ENCODE measurements at places on chromosomes 16 and 17.

DNA sequence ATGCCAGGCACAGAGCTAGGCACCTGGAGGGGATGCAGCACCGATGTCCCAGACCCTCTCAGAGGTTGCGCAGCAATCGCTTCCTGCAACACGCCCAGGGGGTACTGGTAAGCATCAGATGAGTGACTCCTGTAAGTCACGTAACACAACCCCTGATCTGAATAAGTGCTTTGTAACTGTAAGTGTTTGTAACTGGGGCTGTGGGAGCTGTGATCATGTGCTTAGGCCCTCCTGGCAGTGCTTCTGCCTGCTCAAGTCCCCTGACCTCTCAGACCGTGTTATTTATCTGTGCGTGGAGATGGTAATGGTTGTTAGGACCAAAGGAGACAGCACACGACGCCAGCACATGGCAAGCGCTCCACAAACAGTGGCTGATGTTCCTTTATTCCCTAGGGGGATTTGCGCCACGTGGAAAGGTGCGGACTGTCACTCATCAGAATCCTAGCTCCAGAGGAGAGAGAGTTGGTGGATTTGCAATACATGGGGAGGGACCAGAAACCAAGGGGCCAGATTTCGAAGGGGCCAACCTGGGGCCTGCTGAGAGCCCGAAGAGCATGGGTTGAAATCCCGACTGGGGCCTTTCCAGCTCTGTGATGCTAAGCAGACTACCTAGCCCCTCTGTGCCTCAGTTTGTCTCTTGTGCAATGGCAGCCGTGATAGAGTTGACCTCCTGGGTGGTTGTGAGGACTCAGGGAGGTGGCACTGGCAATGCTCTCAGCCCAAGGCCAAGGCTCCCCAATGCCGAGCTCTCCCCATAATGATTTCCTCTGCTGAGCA is 151.8 kb downstream of the IRF8 start:
- no peak for DNase-seq

GRCh38 chr16:27174007-27174406 is 29.3 kb upstream of the KDM8 start:
- DNase-seq, result peak; percentile 71

DNA sequence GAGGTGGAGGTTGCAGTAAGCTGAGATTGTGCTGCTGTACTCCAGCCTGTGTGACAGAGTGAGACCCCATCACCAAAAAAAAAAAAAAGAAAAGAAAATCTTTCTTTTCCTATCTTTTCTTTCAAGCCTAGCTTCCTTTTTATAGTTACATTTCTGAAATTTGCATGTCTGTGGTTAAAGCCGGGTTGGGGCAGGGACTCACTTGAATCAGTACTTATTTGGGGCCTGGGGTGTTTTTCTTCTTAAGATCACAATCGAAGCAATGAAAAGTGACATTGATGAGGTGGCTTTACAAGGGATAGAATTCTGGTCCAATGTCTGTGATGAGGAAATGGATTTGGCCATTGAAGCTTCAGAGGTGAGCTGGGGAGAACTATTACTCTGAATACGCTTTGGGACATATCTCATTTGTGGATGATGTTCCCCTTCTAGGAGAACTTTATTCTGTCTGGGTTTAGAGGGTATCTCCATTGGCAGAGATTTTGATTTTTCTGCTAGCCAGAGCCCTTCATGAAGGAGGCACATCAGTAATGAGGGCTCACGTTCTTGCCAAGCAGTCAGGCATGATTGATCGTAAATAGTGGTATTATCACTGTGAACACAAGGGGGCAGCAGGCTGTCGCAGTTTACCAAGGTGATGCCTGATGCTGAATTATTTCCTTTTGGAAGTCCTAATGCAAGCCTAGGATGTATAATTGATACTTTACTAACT is 14.3 kb downstream of the KPNB1 start:
- peak; percentile 84 for DNase-seq

DNA sequence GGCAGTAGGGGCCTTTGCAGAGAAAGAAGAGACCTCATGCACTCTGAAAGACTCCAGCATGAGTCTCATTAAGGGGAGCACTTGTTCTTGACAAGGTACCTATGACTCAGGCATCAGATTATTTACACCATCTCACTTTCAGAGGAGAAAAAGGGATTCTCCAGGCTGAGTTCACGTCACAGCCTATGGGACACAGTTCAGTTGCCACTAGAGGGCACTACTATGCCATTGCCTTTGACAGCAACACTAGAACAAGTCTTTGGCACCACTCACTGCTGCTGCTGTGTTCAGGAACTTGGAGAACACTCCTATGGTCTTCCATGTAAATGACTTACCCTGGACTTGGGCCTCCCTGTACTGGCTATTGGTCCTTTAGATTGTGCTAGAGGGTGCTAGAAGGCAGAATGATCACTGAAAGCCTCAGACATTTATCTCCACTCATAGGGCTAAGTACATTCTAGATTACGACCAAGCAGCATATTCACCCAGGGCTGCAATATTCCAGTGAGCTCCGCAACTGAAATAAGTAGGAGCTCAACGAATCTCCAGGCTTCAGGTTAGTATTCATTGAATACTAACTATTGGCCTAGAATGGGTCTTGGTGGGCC is 225.1 kb upstream of the CA10 start:
- no peak for DNase-seq

GRCh38 chr16:81774348-81774747 is 4.7 kb upstream of the PLCG2 start:
- no peak for DNase-seq

DNA sequence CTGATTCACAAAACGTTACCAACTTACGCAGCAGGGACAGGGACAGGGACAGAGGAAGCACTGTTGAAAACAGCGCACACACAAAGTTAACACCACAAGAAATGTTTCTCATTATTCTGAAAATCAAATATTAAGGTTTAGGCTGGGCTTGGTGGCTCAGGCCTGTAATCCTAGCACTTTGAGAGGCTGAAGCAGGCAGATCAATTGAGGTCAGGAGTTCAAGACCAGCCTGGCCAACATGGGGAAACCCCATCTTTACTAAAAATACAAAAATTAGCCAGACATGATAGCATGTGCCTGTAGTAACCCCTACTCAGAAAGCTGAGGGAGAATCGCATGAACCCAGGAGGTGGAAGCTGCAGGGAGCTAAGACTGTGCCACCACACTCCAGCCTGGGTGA is 4.2 kb downstream of the CYTH1 start:
- no peak for DNase-seq

- no peak for DNase-seq
These were observed 16.6 kb downstream of the ZFHX3 start for GRCh38 chr16:73031155-73031866.

- no peak for DNase-seq
These were observed 69.0 kb upstream of the CHMP6 start for GRCh38 chr17:80922580-80923160.

- no peak for DNase-seq
These were observed 3.2 kb downstream of the FBXO31 start for GRCh38 chr16:87380403-87380802.

- DNase-seq, result no peak
These were observed 6.2 kb upstream of the SPATA2L start for GRCh38 chr16:89707695-89708094.

DNA sequence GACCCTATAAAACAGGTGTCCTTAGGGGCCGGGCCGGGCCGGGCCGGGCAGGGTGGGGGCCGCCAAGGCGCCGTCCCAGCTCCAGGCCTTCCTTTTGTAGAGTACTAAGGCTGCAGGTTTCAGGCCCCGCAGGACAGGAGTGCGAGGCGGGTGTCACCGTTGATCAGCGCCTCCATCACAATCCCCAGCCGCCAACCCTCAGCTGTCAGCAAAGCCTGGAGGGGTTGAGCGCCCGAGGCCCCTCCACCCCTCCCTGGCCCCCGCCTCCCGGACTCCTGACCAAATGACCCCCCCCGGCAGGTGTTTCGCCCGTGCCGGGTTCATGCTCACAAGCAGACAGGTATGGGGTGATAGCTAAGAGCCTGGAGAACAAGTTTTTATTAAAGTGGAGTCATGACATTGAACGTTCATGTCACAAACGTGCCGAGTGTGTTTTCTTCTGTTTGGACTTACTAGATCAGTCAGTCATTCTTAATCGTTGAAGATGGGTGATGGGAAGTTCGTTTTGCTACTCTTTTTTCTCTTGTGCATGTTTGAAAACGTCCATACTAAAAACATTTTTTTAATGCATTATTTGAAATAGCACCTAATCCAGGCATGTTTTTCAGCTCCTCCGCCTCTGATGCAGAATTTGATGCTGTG is 534 bp downstream of the ARL2BP start:
- no peak for DNase-seq

GRCh38 chr17:50909765-50910605 is 43.8 kb upstream of the TOB1 start:
- DNase-seq, result peak; percentile 80

DNA sequence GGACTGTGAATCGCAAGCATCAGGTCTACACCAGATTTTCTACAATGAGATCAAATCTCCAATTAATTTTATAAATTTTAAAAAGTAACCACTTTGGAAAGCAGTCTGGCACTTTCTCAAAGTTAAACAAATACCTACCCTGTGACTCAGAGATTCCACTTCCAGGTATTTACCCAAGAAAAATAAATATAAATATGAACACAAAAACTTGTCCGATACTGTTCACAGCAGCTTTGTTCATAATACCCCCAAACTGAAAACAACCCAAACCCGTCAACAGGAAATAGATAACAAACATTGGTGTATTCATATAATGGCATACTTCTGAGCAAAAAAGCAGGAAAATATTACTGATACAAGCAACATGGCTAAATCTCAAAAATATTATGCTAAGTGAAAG is 12.1 kb downstream of the ZDHHC7 start:
- no peak for DNase-seq

GRCh38 chr16:83392743-83393142 is 415.0 kb upstream of the HSBP1 start:
- no peak for DNase-seq

- DNase-seq, result no peak
These were observed 178.6 kb upstream of the TNRC6C start for GRCh38 chr17:77779711-77780539.

- no peak for DNase-seq
These were observed 289.0 kb upstream of the XYLT1 start for GRCh38 chr16:17759451-17760390.

DNA sequence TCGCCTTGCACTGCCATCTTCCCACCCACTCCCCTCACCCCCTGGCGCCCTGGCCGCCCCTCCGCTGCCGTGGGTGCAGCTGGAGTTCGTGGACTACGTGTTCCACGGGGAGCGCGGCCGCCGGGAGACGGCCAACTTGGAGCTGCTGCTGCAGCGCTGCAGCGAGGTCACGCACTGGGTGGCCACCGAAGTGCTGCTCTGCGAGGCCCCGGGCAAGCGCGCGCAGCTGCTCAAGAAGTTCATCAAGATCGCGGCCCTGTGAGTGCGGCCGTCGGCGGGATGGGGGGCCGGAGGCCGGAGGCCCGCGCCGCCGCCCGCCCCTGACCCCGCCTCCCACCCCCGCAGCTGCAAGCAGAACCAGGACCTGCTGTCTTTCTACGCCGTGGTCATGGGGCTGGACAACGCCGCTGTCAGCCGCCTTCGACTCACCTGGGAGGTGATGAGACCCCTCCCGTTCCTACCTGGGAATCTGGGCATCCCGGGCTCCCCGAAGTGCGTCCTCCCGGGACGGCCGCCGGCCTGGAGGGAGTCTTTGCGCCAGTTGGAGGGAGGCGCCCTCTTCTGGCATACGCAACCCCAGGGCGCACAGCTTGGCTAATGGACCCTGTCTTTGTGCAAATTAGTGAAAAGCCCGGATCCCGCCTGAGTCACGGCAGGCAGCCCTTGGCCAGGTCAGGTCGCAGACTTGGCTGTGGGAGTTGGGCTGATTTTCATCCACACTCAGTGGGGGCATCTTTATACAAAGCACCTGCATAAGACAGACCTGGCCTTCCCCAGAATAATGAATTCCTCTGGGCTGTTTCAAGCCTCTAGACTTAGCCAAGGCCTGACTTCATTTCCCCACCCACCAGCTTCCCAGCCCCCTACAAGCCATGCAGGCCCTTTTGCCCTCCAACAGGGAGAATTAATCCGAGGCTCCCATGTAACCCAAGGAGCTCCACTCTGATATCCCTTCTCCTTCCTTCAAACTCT is 14.3 kb downstream of the RAPGEFL1 start:
- DNase-seq, result peak; percentile 69

- DNase-seq, result no peak
These were observed 17.1 kb downstream of the UNC45B start for GRCh38 chr17:35164716-35165115.

DNA sequence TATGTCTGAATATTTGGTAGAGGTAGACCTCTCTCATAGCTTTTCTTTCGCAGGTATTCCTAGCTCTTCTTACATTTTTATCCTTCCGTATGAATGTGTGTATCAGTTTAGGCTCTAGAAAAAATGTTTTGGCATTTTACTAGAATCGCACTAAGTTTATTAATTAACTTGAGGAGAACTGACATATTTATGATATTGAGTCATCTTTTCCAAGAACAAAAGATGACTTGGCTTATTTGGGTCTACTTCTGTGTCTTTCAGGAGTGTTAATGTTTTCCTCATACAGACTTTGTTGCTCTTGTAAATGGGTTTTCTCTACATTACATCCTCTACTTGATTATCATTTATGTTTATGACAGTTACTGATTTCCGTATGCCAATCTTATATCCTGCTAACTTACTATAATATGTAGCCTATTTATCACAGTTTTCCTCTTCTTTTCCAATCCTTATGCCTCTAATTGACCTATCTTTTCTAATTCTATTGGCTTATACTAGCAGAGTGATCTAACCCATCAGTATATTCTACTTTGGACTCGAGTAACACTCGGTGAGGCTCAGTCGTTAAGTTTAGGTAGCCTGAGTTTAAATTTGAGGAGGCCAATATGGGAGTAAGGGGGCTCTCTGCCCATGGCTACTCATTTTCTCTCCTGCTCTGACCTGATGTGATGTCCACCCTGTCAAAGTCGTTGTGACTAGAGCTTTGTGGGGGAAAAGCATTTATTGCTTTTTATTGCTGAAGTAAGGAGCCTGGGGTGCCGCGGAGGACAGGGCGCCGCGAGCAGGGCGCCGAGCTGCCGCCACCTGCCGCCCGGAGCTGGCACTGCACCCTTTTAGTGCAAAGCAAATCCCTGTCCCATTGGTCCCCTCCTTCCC is 20.0 kb downstream of the ST6GALNAC1 start:
- DNase-seq, result peak; percentile 74

- peak; percentile 18 for DNase-seq
These were observed 108.5 kb upstream of the CCL2 start for GRCh38 chr17:34146440-34147043.

DNA sequence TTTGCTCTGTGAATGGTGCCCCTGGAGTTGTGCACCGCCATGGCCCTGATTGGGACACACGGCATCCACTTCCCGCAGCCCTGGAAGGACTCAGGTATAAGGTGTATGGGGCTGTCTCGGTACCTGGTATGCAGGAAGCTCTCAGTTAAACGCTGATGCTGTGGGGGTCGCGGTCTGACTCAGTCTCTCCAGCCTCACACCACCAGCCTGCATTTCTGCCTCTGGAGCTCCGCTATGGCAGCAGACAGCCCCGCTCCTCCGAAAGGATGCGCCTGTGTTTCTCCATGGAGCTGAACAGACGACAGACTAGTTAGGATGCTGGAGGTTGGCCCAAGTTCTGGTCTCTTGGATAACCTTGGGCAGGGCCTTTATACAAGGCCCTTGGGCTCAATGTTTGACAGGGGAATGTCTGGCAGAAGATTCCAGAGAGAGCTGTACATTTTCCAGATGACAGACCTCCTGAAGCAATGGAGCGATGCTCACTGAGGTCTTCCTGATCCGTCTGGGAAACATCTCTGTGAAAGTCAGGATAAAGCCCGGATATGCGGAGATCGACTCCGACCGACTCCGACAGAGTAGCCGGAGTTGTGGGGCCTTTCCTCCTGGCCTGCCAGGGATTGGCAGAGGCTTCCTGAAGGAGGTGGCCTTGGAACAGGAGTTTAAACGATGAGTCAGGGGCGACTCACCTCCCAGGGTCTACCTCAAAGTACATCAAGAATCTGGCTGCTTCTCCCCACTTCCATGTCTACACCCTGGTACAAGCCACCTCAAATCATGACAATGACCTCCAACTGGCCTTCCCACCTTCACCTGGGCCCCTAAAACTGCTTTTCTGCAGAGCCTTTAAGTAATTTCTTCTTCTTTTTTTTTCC is 21.9 kb upstream of the BCAR1 start:
- DNase-seq, result no peak

Measured in CD4-positive, alpha-beta T cell treated with Interferon alpha-2 for 1 hour (primary cell).